ENCODE measurements at places on chromosomes 12 and 14.

GRCh38 chr14:105214324-105214915 is 33.3 kb upstream of the NUDT14 start:
- DNase-seq, result no peak

DNA sequence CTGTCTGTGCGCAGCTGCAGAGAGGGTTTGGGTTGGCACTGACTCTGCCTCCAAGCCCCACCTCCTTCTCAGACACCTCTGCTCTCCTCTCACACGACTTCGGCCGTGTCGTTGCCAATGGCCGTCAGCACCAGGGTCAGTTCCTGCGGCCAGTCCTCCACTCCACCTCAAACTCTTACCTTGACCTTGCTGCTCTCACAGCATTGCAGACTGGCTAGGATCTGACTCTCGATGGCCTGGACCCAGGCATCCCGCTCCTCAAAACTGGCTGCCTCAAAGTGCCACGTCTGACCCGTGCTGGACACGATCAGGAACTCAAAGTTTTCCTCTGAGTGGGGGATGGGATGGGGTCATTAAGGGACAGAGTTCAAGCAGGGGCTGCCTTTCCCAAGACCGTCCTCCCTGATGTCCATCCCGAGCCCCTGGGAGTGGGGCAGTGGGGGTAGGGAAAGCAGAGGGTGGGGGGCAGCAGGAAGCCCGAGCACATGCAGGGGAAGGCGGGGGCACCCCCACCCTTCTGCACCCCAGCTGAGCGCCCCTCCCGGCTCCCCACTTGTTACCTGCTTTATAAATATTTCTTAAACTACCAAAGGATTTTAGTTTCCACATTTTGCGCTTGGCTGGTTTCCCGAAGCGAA is 10.7 kb downstream of the AGAP2 start:
- no peak for DNase-seq

GRCh38 chr12:67601126-67601525 is 47.4 kb upstream of the DYRK2 start:
- no peak for DNase-seq

DNA sequence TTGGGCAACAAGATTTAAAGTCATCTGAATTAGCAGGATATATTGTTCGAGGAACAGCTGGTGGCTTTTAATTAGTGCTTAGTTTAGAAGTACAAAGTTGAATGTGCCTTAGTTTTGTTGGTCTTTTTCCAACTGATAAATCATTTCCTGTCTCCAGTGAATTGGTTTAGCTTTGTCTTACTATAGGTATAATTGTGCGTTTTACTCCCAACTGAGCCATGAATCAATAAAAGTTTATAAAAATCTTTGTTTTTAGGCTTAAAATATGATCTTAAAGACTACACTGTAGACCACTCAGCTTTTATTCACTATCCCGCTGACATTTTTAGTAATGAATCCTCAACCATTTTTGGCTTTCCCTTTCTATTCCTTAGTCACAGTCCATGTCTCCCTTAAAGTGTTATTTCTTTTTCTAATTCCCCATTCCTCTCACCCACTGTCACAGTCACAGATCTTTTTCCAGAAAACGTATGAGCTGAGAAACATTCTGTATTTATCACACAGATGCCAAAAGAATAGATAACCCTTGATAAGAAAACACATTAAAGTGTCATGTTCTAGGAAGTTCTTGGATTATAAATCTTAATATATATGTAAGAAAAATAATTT is 34.0 kb upstream of the ALG10 start:
- DNase-seq, result no peak
